ENCODE measurements at places on chromosomes 13 and 19. TPM values are rescaled to one million over a fixed set of nuclear protein-coding genes. Genes with fewer than 3 reads are reported as not detected.
A peak's percentile ranks its signal among the peaks of the same experiment; 100 is the strongest.

GPR12 gene
- total RNA-seq = not detected

TICAM1 gene
- 29.6 TPM for total RNA-seq

KLK1 gene
- total RNA-seq = 24.5 TPM

ZSWIM9 gene
- 1.8 TPM for total RNA-seq

- DNase-seq = no peak
- H3K27me3 ChIP-seq = no peaks in the 10 kb centered on the region
- H3K4me1 ChIP-seq = no peaks in the 10 kb centered on the region
- no peak overlapping the region for H3K4me3 ChIP-seq
Observed at GRCh38 chr13:26528527-26528926, 29.0 kb upstream of the WASF3 start.

DNA sequence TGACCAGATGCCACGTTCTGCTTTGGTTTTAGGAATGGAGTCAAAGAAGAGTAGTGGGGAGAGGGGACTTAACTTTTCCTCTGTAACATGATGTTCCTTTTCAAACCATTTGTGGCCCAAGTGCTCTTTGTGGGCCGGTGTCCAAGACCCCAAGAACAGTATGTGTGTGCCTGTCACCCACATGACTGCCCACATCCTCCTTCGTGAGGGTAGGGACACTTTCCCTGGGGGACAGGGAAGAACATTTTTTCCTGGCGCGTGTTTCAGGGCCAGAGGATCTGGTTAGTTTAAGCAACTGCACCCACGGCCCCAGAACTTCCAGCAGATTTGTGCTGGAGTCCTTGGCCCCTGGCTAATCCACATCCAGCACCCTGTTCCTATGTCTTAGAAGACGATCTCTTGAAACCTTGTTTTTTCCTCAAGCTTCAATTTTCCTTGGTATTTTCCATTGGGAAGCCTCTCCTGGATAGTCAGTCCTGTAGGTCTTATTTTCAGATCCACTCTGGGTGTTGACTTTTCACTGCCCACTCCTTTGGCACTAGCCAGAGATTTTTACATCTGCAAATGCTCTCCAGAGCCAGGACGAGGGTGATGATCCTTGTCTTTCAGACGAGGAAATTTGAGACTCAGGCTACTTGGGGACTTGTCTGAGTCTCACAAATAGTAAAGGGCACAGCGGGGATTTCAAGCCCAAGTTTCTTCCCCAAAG lies 10.8 kb upstream of the CCDC97 start:
- H3K27ac ChIP-seq = peak overlapping the region; percentile 86
- no peak overlapping the region for H3K4me3 ChIP-seq
- no peak for DNase-seq
- H3K4me1 ChIP-seq = no peaks in the 10 kb centered on the region
- H3K36me3 ChIP-seq = no peaks in the 10 kb centered on the region
- H3K27me3 ChIP-seq = no peaks in the 10 kb centered on the region

DNA sequence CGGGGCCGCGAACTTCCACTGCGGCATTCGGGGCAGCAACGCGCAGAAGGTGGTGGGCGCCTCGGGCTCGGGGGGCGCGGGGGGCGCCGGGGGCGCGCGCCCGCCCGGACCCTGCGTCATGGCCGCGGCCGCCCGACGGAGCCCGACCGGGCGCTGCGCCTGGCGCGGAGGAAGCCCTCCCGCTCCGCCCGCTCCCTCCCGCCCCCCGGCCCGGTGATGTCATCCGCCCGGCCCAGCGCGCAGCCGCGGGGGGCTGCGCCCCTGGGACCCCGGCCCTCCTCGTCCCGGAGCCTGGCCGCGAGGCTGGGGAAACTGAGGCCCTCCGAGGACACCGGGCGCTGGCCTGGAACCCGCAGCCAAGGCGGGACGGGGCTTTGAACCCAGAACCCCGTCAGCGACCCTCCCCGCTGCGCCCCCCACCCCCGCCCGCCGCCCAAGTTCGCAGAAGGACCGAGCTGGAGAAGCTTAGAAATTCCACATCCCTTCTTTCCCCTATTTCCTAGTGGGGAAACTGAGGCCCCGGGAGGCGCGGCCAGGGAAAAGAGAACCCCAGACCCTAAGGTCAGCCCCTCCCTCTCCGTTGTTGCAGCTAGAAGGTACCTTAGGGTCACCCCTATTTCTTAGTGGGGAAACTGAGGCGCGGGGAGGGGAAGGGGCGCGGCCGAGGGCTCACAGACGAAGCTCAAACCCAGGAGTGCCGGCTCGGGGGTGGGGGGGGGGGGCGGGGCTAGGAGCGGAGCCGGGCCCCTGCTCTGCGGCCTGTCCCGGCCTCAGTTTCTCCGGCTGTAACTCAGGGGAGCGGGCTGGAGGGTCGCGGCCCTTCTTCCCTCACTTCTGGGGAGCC lies at the start of gene SHC2:
Gene SHC2, minus strand, starts transcription at position 157 of the 844 bp plus-strand sequence. Its CDS starts 37 bp downstream, at position 120.
- no peak for DNase-seq
- H3K36me3 ChIP-seq = no peaks in the 10 kb centered on the region
- peaks cover 6% of the 10 kb centered on the region for H3K27me3 ChIP-seq
- peak within 1 kb of the TSS; percentile 69 for H3K27ac ChIP-seq
- H3K4me3 ChIP-seq = peak within 1 kb of the TSS; percentile 79

DNA sequence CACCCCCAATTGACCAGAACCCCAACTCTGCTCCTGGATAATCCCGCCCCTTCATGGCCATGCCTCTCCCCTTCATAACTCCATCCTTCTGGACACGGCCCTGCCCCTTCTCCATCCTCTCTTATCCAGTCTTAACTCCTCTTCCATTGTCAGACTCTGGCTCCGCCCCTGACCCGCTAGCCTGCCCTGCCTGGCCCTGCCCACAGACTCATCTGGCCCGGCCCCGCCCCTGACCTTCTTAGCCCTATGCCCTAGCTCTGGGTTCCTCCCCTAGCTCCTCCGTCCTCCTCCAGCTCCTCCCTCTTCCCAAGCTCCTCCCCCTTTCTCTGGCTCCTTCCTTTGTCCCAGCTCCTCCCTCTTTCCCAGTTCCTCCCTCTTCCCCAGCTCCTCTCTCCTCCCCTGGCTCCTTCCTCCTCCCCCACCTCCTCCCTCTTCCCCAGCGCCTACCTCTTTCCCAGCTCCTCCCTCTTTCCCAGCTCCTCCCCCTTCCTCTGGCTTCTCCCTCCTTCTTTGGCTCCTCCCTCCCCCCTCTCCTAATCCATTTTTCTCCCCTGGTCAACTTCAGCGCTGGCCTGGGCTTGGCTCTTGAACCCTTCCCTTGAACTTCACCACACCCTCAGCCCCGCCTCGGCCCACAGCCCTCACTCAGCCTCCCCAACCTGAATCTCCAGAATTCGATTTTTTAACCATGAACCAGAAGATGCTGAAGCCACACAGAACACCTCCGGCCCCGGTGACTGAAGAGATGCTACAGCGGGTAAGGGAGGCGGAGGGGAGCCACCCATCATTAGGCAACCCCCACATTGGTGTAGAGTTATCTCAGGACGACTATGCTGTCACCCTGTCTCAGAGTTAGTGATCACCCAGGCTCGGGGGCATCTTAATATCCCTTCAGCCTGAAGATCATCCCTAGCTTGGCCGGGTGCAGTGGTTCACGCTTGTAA lies 9.2 kb upstream of the ZNF358 start:
- no peaks in the 10 kb centered on the region for H3K36me3 ChIP-seq
- H3K27ac ChIP-seq = no peak overlapping the region
- peak; percentile 47 for DNase-seq
- no peak overlapping the region for H3K4me3 ChIP-seq

GRCh38 chr19:28482221-28482620 lies 730.7 kb downstream of the UQCRFS1 start:
- no peaks in the 10 kb centered on the region for H3K4me1 ChIP-seq
- no peak overlapping the region for H3K4me3 ChIP-seq
- H3K27ac ChIP-seq = no peak overlapping the region
- H3K36me3 ChIP-seq = no peaks in the 10 kb centered on the region
- no peaks in the 10 kb centered on the region for H3K27me3 ChIP-seq

DNA sequence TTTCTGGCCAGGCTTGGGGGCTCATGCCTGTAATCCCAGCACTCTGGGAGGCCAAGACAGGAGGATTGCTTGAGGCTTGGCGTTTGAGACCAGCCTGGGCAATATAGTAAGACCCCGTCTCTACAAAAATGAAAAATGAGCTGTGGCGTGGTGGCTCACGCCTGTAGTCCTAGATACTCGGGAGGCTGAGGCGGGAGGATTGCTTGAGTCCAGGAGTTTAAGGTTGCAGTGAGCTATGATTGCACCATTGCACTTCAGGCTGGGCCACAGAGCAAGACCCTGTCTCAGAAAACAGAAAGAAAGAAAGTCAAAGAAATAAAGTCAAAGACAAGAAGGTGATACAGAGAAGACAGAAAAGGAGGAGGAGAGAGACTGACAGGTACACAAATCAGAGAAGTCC lies 2.5 kb upstream of the CACNG6 start:
- no peak for DNase-seq
- no peak overlapping the region for H3K27ac ChIP-seq
- H3K4me3 ChIP-seq = no peak overlapping the region
- H3K36me3 ChIP-seq = no peaks in the 10 kb centered on the region

- no peak overlapping the region for H3K4me3 ChIP-seq
- no peaks in the 10 kb centered on the region for H3K4me1 ChIP-seq
- H3K27ac ChIP-seq = no peak overlapping the region
Observed at GRCh38 chr13:44181931-44182330, 191.7 kb upstream of the SERP2 start.

- no peaks in the 10 kb centered on the region for H3K36me3 ChIP-seq
- H3K27me3 ChIP-seq = no peaks in the 10 kb centered on the region
- no peak overlapping the region for H3K27ac ChIP-seq
- DNase-seq = no peak
- H3K4me3 ChIP-seq = no peak overlapping the region
Observed at GRCh38 chr19:4738734-4739133, 15.1 kb upstream of the DPP9 start.
